Left ventricle myocardium superior (tissue), 1 donor: ENCODE measurements at places on chromosomes 2 and 18. TPM values are rescaled to one million over a fixed set of nuclear protein-coding genes. Genes with fewer than 3 reads are reported as not detected.
A peak's percentile ranks its signal among the peaks of the same experiment; 100 is the strongest.

The RTP5 gene
- not detected for total RNA-seq

- DNase-seq = no peak
Measured at GRCh38 chr2:233256048-233256447, 4.6 kb downstream of the ATG16L1 start.

The KIF5C gene
- 0.52 TPM for total RNA-seq

DNA sequence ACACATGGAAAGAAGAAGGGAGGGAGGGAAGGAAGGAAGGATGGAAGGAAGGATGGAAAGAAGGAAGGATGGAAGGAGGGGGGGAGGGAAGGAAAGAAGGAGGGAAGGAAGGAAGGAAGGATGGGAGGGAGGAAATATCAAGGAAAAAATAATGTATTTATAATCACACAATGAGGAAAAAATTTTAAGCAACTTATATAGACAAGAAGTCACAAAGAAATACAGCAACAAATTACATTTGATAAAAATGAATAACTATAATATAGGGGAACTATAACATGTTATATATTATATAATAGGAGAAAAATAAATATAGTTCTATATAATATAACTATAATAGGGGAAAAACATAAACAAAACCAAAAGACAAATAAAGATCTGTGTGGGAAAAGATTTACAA lies 441.8 kb downstream of the LRATD1 start:
- DNase-seq = no peak

The CDK15 gene
- total RNA-seq = 0.30 TPM

The MYO7B gene
- total RNA-seq = 0.42 TPM

The TET3 gene
- total RNA-seq = 3.3 TPM

DNA sequence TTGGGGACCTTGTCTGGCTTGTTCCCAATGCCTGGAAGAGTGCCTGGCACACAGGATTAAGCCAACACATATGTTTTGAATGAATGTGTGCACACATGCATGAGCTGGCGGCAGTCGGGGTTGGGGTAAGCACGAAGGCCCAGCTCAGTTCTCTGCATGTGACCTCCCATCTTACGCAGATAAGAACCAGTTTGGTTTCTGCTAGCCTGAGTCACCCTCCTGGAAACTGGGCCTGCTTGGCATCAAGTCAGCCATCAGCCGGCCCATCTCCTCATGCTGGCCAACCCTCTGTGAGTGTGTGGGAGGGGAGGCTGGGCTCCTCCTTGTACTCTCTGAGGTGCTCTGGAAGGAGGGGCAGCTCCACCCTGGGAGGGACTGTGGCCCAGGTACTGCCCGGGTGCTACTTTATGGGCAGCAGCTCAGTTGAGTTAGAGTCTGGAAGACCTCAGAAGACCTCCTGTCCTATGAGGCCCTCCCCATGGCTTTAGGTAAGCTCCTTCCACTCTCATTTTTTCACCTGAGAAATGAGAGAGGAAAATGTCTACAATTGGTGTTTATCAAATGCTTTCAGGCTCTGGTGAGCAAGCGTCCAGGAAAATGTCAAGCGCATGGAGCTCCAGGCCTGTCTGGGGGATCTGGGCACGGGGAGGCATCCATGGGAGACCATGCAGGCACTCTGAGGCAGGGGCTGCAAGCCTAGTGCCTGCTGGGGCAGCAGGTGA lies 9.7 kb upstream of the IL1RN start:
- no peak for DNase-seq

The C2orf78 gene
- total RNA-seq = not detected

The ARHGAP28 gene
- 1.4 TPM for total RNA-seq

GRCh38 chr18:5628512-5629255 lies 84.9 kb upstream of the EPB41L3 start:
- peak; percentile 67 for DNase-seq
